ENCODE measurements at places on chromosomes 1 and 21.

DNA sequence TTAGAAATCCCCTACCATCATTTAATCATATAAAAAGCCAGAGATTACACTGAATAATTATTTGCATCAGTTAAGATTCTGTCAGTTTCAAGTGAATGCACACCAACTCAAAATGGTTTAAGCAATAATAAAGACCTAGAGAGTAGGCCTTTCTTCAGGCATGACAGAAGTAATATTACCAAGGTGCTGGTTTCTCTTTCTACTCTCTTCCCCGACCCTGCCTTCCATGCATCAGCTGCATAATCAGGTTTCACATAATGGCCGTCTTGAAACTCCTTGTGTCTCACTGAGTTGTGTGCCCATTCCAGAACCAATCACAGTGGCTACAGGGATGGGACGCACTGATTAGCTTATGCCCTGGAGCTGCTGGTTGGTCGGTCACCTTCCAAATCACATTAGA lies 103.5 kb upstream of the SERTAD4 start:
- no peak for DNase-seq

GRCh38 chr1:186206048-186206570 lies 168.9 kb downstream of the TPR start:
- no peak for DNase-seq

GRCh38 chr1:205276689-205277065 lies 44.9 kb downstream of the NUAK2 start:
- no peak for DNase-seq

- DNase-seq = no peak
Measured at GRCh38 chr1:245095903-245096302, 58.9 kb upstream of the KIF26B start.

GRCh38 chr21:15333136-15333710 lies 268.4 kb upstream of the NRIP1 start:
- no peak for DNase-seq

GRCh38 chr1:37281354-37281753 lies 193.0 kb upstream of the ZC3H12A start:
- no peak for DNase-seq

GRCh38 chr1:89847191-89847729 lies 26.4 kb downstream of the LRRC8D start:
- DNase-seq = no peak

GRCh38 chr1:25554886-25555752 lies 11.7 kb downstream of the LDLRAP1 start:
- no peak for DNase-seq

Data from fibroblast of skin of right biceps (primary cell).